ENCODE measurements at places on chromosomes 2 and 18.

DNA sequence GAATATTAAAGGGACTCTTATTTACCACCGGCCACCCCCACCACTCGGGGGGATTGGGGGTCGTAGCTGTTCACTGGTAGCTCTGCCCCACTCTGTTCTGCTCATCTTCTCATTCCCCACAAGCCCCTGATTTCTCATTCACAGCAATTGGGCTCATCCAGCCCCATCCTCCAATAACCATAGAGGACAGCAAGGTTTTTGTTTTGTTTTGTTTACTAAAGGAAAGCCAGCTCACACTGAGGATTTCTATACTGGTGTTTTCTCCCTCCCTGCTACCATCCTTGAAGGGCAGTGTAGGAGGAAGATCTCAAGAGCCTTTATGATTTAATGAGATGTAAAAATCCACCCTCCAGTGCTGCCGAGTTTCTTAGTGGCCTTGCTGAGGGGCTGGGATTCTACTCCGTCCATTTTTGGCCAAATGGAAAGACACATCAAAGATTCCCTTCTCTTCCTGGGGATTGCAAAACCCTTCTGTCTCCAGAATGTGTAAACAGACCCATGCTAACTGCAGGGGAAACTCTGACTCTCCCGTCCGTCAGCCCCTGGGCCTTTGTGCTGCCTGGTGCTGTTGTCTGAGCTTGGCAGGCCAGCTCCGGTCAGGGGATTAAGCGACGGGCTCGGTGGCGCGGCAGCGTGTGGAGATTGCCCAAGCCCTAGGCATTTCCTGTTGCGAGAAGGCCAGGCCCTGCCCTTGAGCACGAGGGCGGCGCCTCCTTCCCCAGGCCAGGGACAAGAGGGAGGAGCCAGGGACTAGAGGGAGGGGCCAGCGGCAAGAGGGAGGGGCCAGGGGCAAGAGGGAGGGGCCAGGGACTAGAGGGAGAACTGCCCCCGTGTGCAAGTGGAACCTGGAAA is 165.0 kb downstream of the ANTXR1 start:
- no peak for DNase-seq

GRCh38 chr2:137947728-137948336 is 16.4 kb upstream of the HNMT start:
- DNase-seq, result peak; percentile 12

DNA sequence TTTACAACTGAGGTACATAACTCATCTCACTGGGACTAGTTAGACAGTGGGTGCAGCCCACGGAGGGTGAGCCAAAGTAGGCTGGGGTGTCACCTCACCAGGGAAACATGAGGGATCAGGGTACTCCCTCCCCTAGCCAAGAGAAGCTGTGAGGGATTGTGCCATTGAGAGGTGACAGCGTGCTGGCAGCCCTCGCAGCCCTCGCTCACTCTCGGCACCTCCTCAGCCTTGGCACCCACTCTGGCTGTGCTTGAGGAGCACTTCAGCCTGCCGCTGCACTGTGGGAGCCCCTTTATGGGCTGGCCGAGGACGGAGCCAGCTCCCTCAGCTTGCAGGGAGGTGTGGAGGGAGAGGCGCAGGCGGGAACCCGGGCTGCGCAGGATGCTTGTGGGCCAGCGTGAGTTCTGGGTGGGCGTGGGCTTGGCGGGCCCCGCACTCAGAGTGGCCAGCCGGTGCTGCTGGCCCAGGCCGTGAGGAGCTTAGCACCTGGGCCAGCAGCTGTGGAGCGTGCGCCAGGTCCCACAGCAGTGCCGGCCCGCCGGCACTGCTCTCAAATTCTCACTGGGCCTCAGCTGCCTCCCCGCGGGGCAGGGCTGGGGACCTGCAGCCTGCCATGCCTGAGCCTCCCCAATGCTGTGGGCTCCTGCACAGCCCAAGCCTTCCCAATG is 44.5 kb upstream of the FAM110C start:
- DNase-seq, result no peak

DNA sequence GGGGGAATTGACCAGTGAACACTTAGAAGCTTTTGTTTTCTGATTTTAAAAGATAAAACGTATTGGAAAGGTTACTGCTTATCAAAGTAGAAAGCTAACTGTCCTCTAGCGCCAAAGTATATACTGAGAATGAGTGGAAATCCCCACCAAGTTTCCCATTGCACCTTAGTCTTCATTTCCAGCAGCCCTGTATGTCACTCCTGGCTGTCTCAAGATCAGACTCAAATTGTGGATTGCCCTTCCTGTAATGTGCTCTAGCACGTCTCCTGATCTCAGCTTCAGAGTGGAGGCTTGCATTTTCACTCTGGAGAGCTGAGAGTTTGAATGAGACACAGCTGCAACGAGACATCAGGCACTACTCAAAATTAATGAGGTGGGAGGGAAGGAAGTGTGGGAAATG is 26.6 kb downstream of the MFF start:
- DNase-seq, result no peak

- DNase-seq, result no peak
Measured at GRCh38 chr2:100213595-100213994, 71.2 kb upstream of the AFF3 start.

DNA sequence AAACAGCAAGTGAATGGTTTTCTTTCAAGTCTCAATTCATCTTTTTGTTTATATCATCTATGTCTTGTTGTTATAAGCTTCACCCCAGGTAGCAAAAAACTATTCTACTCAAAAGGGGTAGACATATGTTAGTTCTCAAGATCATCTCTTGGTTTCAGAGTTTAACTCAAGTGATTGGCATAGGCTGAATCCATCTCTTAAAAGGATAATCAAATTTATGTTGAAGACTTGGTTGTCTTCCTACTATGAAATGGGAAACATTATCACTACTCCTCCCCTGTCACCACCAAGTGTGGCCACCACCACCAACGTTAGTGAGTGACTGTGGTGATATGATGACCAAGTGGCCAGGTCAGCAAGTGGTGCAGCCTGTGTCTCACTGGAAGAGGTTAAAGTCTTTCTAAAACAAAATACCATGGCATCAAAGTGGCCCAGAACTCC is 1.5 kb downstream of the IL1B start:
- no peak for DNase-seq

DNA sequence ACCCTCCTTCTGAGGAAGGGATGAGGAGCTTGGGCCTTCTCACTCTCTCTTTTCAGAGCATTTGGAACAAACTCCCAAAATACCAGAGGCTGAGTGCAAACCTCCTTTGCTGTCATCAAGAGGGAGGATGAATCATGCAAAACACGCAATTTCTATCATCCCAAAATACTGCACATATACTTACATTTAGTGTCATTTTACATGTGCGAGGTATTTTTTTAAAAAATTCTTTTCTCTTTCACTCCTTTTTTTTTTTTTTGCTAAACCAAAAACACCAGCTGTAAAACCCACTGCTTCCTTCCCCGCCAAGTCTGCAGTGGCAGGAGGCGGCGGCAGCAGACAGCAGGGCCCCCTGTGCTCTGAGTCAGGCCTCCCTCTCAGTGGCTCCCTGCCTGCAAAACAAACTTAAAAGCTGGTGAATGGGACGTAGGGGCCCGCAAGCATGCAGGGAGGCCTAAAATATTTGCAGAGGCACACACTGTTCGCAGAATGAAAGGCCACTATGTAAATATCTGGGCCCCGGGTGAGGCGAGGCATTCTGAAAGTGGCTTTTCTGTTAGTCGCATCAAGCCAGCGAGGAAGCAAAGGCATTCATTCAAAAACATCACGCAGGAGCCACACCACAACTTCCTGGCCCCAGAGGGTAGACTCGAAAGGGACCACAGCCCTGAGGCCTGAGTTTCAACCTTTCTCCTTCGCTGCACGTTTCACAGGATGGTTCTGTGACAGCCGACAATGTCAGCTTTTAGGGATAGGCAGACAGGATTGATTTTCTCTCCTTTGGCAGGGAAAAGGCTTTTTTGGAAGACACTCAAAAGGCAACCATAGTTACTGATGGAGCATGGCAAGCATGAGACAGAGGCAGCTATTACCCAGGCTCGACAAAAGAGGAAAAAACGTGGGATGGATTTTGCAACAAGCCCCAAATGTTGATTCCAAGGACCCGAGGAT is 73.4 kb downstream of the ACTR2 start:
- DNase-seq, result peak; percentile 57

DNA sequence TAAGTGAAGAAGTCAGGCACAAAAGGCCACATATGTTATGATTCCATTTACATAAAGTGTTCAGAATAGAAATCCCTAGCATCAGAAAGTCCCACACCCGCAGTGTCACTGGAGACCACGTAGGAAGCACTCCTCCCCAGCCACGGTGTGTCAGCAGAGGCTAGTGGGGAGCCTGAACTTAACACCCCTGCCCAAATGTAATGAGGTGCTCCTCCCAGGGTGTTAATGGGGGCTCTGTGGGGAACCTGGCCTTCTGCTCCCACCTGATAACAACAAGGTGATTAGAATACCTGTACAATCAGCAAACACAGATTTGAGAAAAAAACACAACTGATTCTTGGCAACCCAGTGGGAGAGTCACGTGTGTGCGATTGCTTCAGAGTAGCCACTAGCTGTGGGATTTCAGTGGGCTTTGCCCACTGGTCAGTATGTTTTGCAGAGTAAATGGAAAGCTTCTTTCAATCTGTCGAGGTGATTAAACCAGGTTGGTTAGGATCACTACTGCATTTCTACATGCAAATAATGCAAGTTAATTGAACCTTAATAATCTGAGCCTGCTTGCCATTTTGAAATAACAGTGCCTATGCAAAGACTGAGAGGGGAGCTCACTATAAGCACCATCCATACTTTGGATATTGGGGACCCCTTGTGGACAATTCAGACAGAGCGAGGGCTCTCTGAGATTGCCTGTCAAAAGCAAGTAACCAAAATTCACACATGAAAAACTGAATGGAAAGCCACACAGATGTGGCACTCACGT is 20.6 kb upstream of the ATRAID start:
- DNase-seq, result peak; percentile 25
